ENCODE measurements at places on chromosomes 4 and X. TPM values are rescaled to one million over a fixed set of nuclear protein-coding genes. Genes with fewer than 3 reads are reported as not detected.

The VEGFC gene
- total RNA-seq = 4.9 TPM

- no peak for DNase-seq
These were observed 9.5 kb downstream of the ADH5 start for GRCh38 chr4:99078931-99079624.

- no peak for DNase-seq
These were observed 149.6 kb upstream of the CTSO start for GRCh38 chr4:156103311-156103710.

The DMRTC1B gene
- total RNA-seq = not detected
